ENCODE measurements at places on chromosomes 7 and 10.
A peak's percentile ranks its signal among the peaks of the same experiment; 100 is the strongest.

- peaks cover 27% of the 10 kb centered on the region for H3K36me3 ChIP-seq
- no peak for DNase-seq
- no peaks in the 10 kb centered on the region for H3K27me3 ChIP-seq
- H3K4me1 ChIP-seq = no peaks in the 10 kb centered on the region
These were observed 32.3 kb downstream of the SUV39H2 start for GRCh38 chr10:14910953-14911352.

DNA sequence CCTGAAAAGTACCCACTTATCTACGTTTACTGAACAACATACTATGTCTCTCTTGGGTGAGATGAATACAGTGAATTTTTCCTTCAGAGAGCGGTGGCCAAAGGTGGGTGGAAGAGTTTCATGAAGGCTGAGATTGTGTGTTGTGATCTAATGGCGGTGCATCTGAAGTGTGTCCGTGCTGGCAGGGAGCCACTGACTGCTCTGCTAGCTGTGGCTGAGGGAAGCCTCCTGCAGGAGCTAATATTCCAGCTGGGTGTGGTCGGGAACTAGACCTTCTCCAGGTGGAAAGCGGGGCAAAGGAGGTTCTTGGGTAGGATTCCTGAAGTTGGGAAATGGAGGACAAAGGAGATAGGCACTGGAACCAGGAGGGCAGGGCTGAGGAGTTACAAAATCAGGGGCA is 69.2 kb upstream of the GRB10 start:
- no peak for DNase-seq
- no peaks in the 10 kb centered on the region for H3K4me1 ChIP-seq
- no peaks in the 10 kb centered on the region for H3K27me3 ChIP-seq
- H3K36me3 ChIP-seq = no peaks in the 10 kb centered on the region
- no peak overlapping the region for H3K4me3 ChIP-seq

DNA sequence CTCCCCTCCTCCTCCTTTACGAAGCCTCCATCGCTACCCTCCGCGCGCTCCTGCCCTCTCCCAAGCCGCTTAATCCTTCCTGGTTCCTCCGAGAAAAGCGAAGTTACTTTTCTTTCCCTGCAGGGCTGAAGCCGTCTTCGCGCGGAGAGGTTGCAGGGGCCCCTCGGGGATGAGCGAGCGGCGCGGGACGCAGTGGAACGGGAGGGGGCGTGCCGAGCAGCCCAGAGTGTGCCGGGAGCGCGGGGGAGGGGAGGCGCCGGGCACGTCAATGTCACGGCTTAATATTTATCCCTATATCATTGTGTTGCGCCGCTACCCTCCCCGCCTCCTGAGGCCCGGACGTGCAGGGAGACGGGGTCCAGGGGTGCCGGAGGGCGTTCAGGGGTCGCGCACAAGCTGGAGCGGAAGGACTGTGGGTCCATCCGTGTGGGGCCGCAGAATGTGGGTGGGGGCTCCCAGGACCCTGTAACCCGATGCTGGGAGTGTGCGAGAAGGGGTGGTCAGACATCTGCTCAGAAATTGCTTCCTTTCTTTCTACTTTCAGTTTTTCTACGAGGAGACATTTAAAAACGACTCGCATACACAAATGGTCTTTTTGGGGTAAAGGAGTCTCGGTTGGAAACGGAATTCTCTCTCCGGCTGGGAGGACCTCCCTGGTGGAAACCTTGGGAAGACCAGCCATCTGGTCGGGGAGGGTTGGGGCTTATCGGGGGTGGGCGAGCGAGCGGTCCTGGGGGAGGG is 2.4 kb downstream of the CDK6 start:
- peak overlapping the region; percentile 99 for H3K27ac ChIP-seq
- peak; percentile 88 for DNase-seq
- H3K36me3 ChIP-seq = no peaks in the 10 kb centered on the region
- peak overlapping the region; percentile 82 for H3K4me3 ChIP-seq
- H3K27me3 ChIP-seq = no peaks in the 10 kb centered on the region

- H3K4me1 ChIP-seq = peaks cover 1% of the 10 kb centered on the region
- no peak overlapping the region for H3K27ac ChIP-seq
- no peaks in the 10 kb centered on the region for H3K27me3 ChIP-seq
- H3K4me3 ChIP-seq = no peak overlapping the region
These were observed 6.5 kb upstream of the CHST3 start for GRCh38 chr10:71957546-71958275.

DNA sequence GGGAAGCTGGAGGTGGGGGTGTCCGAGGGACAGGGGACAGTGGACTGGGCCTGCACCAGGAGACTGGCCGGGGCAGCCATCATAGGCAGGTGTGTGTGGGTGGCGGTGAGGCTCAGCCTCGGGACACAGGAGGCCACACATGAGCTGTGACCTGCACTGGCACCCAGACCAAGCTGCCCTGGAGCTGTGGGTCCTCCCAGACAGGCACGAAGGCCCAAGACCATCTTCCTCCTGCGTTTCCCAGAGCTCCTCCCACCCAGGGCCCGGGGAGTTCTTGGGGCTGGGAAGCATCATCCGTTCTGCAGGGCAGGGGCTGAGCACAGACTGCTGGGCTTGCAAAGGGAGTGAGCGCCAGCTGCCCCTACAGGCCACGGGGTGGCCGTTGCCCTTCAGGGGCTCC is 87.4 kb downstream of the PDGFA start:
- no peaks in the 10 kb centered on the region for H3K27me3 ChIP-seq
- H3K4me1 ChIP-seq = no peaks in the 10 kb centered on the region
- no peak overlapping the region for H3K27ac ChIP-seq
- no peak for DNase-seq

DNA sequence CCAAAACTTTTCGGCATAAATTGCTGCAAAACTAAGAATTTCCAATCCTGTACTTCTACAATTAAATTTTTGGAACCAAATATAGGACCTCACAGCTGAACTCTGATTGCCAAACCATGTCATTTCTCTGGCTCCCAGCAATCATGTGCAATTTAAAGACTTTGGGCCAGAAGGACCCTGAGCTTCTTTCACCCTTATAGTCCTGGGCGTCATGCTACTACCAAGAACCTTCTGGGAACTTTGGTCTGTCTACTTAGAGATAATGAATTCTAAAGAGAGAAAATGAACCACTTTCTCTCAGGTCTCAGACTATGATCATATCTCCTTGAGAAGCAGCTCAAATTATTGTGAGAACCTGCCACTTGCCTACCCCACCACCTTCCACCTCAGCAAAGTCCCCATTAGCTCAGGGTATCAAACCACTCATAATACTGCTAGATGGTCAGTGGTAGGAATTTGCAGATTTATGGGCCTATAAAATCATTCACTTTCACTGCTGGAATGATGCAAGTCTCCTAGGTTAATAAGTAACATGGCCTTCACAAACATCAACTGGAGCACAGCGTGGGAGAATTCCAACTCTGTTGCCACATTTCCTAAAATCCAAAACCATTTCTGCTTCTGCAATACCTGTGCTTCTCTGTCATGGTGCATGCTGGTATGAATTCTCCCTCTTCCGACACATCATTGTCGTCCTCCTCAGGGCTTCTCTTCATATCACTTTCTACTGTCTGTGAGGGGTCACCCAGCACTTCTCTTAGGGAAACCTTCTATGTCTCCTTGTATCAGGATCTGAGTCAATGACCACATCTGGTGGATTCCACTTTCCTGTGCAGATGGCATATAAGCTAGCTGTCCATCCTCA is 6.6 kb upstream of the WDR91 start:
- H3K27me3 ChIP-seq = no peaks in the 10 kb centered on the region
- no peak for DNase-seq
- no peaks in the 10 kb centered on the region for H3K4me1 ChIP-seq
- H3K27ac ChIP-seq = no peak overlapping the region
- no peaks in the 10 kb centered on the region for H3K36me3 ChIP-seq

GRCh38 chr10:86520871-86521677 is 518 bp downstream of the WAPL start:
- H3K27me3 ChIP-seq = no peaks in the 10 kb centered on the region
- peaks cover 15% of the 10 kb centered on the region for H3K36me3 ChIP-seq
- H3K4me3 ChIP-seq = peak overlapping the region; percentile 77
- peaks cover 20% of the 10 kb centered on the region for H3K4me1 ChIP-seq
- DNase-seq = peak; percentile 55
- peak overlapping the region; percentile 96 for H3K27ac ChIP-seq

GRCh38 chr10:119138346-119139306 is 26.9 kb downstream of the SFXN4 start:
- DNase-seq = peak; percentile 51
- H3K27ac ChIP-seq = peak overlapping the region; percentile 39
- H3K36me3 ChIP-seq = peaks cover 3% of the 10 kb centered on the region
- no peak overlapping the region for H3K4me3 ChIP-seq
- H3K4me1 ChIP-seq = no peaks in the 10 kb centered on the region
- H3K27me3 ChIP-seq = no peaks in the 10 kb centered on the region

- no peaks in the 10 kb centered on the region for H3K27me3 ChIP-seq
- peaks cover 24% of the 10 kb centered on the region for H3K4me1 ChIP-seq
- peak overlapping the region; percentile 66 for H3K4me3 ChIP-seq
These were observed 507 bp downstream of the STN1 start for GRCh38 chr10:103917302-103918052.

Data from cardiac muscle cell (in vitro differentiated cells and primary cell).